G401 (cell line): ENCODE measurements at places on chromosomes 7 and 10. TPM values are rescaled to one million over a fixed set of nuclear protein-coding genes. Genes with fewer than 3 reads are reported as not detected.

Gene CLRN3
- total RNA-seq, result not detected in 2 replicates

Gene GIMAP1
- not detected in 2 replicates for total RNA-seq

Gene HOXA1
- total RNA-seq, result 11.8 and 15.5 TPM in 2 replicates

Gene TEX47
- total RNA-seq, result not detected in 2 replicates

Gene CD36
- not detected in 2 replicates for total RNA-seq

Gene ACHE
- 3.6 and 5.0 TPM in 2 replicates for total RNA-seq

Gene CRYGN
- not detected in 2 replicates for total RNA-seq

Gene GNGT1
- not detected in 2 replicates for total RNA-seq

Gene TMEM229A
- not detected in 2 replicates for total RNA-seq

Gene SH2D4B
- total RNA-seq, result not detected in 2 replicates

Gene ANXA8
- total RNA-seq, result not detected in 2 replicates

Gene CLCN1
- not detected in 2 replicates for total RNA-seq

Gene STOX1
- 1.5 and 2.0 TPM in 2 replicates for total RNA-seq

Gene ITPRID1
- total RNA-seq, result not detected in 2 replicates

Gene CCDC71L
- total RNA-seq, result 91.0 and 93.8 TPM in 2 replicates

Gene CAMK2B
- total RNA-seq, result 0.06 and 2.2 TPM in 2 replicates

DNA sequence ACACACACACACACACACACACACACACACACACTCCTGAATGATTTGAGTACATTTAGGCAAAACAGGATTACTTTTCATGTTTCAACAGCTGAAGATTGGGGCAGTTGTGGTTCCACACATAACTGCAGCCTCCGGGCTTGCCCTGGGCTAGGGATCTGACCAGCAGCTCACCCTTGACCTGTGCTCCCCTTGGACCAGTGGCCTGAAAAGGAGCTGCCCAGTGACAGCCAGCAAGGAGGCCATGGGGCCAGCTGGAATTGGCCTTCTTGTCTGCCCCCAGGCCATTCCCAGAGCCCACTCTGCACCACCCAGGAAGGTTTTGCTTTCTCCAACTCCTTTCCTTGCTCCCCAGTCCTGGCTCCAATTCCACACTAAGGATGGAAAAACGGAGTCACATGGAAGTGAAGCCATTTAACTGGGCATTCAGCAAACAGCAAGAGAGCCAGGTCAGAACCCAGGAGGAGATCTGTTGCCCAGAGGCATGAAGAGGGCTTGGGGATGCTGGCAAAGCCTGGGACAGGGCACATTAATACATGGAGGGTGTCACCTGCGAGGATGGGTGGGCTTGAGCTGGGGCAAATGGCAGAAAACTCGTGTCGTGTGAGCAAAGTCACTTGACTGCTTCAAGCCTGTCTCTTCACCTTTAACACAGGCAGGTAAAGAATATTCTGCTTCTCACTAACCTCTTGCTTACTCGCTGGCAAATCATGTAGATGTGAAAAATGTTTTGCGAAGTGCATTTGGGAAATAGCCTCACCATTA lies 61.5 kb upstream of the GDF10 start:
- DNase-seq, result no peak

DNA sequence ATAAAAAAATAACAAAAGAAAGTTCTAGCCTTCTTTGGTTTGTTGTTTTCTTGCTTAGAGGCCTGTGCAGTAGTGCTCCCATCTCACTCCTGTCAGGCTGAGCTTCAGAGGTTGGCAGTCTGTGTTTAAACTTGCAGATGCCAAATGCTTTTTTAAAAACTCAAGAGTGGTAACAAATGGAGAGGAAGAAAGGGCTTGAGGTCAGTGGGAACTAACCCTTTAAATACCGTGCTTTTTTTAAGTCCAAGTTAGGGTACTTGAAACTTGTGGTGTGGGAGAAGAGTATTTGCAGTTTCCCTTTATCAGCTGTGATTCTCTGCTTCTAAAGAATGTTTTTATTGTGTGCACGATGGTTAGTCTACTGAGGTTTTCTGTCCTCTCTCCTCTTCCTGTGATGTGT lies 29.4 kb downstream of the ZRANB1 start:
- DNase-seq, result no peak

DNA sequence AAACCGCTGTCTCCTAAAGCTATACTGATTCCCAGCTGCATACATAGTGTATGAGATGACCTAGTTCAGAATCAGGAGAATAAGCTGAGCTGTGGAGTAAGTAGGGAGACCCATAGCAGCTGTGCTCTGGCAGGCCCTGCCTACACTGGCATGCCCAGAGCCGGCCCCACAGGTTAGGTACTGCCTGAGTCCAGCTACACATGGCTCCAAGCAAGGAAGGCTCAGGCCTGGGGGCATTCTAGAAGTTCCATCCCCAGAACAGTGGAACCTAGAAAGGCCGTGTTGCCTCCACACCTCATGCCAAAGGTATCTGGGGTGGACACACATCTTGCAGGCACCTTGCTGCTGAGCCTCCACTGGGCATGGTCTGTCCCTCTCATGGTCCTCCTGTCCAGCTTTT lies 195.7 kb upstream of the CDCA7L start:
- DNase-seq, result no peak

- DNase-seq, result no peak
These were observed 355.9 kb upstream of the TMEM229A start for GRCh38 chr7:124388751-124389150.

- DNase-seq, result no peak
These were observed 113.1 kb upstream of the SORCS1 start for GRCh38 chr10:107277591-107277990.

- peak; percentile 47 for DNase-seq
These were observed 70.5 kb downstream of the SH3PXD2A start for GRCh38 chr10:103784723-103785418.

- DNase-seq, result no peak
These were observed 31.4 kb downstream of the ZNF438 start for GRCh38 chr10:31000071-31000782.

GRCh38 chr7:147535701-147536111 lies 1054.9 kb upstream of the C7orf33 start:
- DNase-seq, result no peak

GRCh38 chr10:3757638-3758490 lies 27.1 kb downstream of the KLF6 start:
- no peak for DNase-seq

- peak; percentile 95 for DNase-seq
These were observed 48.6 kb downstream of the GTF2IRD1 start for GRCh38 chr7:74502216-74502891.

DNA sequence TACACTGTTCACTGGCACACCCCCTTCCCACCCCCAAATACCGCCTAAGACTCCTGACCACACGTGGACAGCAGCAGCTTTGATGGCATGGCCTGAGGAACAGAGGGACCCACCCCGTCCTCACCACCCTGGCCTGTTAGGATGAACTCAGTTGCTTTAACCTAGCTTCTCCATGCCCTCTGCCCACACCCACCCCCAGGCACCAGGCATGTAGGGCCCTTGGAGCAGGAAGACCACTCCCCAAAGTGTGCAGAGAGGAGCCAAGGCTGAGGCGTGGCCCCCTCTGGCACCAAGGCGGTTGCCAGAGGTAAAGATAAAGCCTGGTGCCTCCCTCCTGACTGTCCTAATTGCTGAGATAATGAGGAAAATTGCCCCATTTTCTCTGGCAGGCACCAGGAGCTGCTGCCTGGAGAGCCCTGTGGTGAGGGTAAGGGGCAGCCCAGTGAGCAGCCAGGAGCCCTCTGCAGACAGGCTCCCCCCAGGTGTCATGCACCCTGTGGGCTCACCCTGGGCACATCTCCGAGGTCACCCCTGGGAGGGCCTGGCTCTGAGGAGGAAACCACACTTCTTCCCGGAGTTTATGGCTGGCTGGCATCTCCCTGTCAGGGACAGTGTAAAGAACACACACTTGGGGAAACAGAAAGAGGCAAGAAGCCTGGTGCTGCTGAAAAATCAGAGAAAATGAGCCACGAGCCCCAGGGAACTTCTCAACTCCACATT lies 47.7 kb downstream of the LRRC20 start:
- no peak for DNase-seq

DNA sequence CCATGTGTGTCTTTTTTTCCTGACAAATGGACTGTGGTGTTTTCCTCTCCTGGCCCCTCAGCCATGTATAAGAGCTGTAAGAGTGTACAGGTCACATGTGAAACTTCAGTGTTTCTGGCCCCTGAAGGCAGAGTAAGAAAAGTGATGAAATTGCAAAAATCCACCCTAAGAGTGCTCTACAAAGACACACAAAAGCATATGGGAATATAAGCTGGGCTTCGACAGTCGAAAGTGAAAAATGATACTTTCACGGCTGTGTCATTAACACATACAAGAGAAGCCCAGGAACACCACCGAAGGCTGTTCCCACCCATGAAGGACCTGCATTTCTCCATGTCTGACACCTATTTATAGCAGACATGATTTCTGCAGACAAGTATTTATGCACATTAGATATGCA lies 192.2 kb downstream of the PARD3 start:
- DNase-seq, result no peak

- DNase-seq, result no peak
These were observed 518 bp upstream of the COMMD3 start for GRCh38 chr10:22315455-22316285.

DNA sequence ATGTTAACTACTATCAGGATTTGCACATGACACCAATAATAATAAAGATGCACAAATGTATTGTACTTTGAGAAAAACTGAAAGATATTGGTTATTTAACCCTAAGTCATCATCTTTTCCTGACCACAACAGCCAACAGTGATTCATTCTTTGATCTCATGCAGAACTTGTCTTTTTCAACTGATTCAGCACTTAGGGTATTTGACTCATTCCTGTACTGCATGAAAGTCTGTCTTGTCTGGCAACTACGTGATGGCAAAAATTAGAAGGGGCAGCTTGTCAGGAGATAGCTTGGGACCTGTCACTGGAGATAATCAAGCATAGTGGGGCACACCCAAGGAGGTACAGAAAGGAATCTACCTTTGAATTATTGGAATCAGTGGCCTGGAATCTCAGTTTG lies 77.8 kb upstream of the LRRC17 start:
- DNase-seq, result no peak

DNA sequence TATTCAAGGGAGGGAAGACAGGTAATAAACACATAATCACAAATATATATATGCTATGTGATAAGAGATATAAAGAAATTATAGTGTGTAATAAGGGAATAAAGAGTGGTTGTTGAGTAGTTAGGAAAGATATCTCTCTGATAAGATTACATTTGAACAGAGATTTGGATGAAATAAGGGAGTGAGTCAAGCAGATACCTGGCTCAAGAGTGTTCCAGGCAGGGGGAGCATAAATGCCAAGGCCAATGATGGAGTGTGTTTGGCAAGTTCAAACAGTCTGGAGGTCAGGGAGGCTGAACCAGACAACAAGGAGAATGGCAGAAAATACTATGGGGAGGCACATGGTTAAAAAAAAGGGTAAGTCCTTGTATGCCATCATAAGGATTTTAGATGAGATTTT lies 4.8 kb upstream of the GNAI1 start:
- DNase-seq, result no peak

GRCh38 chr10:67612577-67613537 lies 83.1 kb downstream of the CTNNA3 start:
- DNase-seq, result no peak

DNA sequence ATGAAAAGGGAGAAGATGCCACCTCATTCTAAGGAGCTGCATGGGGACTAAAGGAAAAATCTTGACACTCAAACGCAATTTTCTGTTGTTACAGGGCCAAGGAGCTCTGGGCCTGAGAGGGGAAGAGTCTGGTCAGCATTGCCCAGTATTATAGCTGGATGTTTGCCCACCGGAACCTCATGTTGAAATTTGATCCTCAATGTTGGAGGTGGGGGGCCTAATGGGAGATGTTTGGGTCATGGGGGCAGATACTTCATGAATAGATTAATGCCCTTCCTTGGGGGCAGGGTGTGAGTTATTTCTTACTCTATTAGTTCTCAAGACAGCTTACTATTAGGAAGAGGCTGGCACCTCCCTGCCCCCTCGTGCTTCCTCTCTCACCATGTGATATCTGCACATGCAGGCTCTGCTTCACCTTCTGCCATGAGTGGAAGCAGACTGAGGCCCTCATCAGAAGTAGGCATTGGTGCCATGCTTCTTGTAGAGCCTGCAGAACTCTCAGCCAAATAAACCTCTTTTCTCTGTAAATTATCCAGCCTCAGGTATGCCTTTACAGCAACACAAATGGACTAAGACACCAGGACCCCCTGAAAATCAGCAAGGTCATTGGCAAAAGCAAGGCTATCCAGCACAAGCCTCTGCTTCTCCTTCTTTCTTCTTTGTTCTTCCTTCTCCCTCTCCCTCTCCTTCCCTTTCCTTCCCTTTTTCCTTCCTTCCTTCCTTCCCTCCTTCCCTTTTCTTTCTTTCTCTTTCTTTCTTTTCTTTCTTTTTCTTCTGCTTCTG lies 15.1 kb downstream of the GCK start:
- no peak for DNase-seq

- DNase-seq, result peak; percentile 36
These were observed 7.1 kb downstream of the SHH start for GRCh38 chr7:155804897-155805825.

DNA sequence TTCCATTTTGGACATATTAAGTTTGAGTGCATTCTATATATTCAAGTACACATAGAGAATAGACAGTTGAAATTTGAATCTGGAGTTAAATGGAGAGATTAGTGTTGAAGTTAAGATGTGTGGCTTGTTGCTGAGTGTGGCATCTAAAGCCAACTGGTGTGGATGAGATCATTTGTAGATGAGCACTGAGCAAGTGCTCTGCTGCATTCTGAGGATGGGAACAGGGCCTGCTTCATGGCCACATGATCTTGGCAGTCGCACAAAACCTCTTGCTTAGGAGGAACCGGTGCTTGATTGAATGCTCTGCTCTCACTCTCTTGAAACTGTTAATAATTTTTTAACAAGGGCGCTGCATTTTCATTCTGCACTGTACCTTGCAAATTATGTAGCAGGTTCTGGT lies 62.0 kb downstream of the EPDR1 start:
- peak; percentile 7 for DNase-seq

DNA sequence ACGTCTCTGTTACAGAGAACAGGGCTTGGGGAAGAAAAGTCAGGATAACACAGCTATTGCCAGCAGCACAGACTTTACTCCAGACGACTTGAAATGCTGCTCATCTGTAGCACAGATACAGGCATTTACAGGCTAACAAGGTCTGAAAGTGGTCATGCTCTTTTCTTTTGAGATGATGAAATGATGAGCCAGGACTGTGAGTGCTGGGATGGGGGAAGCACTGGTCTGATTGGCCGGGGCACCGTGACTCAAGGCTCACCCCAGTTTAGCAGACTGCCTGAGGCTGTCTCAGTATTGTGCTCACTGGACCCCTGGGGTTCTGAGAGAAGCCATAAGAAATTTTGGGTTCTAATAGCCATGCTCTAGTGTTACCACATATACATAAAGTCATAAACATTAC lies 12.4 kb downstream of the SMKR1 start:
- no peak for DNase-seq
